ENCODE measurements at places on chromosomes 3 and 15.

GRCh38 chr3:120286465-120286864, 1.4 kb upstream of the GPR156 start:
- no peak for DNase-seq

DNA sequence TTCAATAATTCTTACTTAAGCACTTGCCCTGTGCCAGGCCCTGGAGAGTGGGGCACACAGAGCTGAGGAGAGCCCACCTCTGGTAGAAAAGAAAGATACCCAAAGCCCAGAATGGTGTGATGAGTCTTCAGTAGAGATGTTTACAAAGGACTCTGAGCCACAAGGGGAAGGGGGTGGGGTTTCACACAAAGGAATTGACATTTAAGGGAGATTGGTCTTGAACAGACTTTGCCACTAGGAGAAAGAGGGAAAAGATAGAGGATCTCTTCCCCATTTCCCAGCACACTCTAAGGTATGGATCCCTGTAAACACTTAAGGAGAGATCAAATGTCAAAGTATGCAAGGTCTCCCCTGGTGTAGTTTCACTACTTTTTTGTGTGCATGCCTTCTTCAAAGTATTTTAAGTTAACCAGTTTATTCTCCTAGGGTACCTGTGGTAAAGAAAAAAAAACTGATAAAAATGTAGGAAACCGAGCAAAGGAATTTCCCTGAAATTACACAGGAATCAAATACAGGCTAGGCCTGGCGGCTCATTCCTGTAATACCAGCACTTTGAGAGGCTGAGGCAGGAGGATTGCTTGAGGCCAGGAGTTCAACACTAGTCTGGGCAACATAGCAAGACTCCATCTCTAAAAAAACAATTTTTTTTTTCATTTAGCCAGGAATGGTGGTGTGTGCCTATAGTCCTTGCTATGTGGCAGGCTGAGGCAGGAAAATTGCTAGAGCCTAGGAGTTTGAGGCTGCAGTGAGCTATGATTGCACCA, 117.6 kb upstream of the SKOR1 start:
- no peak for DNase-seq

- DNase-seq: peak; percentile 40
These were observed at the start of gene C3orf80 for GRCh38 chr3:160225176-160226025. Gene C3orf80, plus strand, starts transcription at chr3:160225422. Its CDS starts 214 bp downstream, at chr3:160225636.

DNA sequence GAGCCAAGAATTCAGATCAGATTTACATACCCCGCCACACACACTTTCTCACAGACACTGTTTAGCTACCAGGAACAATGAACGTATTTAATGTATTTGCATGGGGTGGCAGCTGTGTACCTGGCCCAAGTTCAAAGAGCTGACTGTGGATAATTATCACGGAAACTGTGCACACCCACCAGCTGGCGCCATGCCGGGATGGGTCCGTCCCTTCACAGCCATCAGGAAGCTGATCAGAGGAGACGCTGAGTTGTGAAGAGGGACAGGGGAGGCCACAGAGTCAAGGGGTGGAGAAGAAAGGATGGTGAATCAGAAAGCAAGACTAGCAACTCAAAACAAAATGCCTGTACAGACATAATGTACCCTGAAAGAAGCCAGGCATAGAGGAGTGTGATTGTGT, 13.1 kb upstream of the PLA2G4D start:
- DNase-seq: no peak

GRCh38 chr15:26521130-26521529, 251.7 kb downstream of the GABRB3 start:
- no peak for DNase-seq

DNA sequence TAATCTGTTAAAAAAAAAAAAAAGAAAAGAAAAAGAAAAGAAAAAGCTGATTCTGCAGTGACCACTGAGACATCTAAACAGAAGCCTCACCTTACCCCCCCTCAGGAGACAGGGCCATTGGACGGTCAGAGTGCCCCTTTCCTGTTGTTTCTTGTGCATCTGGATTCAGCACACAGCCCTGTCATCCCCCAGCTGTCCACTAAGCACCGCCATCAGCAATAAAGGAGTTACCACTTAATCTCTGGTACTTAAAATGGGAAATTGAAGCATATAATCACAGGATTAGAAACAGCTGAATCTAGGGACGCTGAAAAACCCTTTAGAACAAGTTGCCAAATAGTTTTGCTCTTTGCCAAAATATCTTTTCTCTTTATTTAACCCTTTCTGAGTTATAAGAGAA, 62.5 kb downstream of the TRIM69 start:
- DNase-seq: no peak

- DNase-seq: no peak
These were observed 514.3 kb downstream of the PDCD6IP start for GRCh38 chr3:34312684-34313083.

- no peak for DNase-seq
These were observed 21.0 kb downstream of the SEC61A1 start for GRCh38 chr3:128073185-128073725.

DNA sequence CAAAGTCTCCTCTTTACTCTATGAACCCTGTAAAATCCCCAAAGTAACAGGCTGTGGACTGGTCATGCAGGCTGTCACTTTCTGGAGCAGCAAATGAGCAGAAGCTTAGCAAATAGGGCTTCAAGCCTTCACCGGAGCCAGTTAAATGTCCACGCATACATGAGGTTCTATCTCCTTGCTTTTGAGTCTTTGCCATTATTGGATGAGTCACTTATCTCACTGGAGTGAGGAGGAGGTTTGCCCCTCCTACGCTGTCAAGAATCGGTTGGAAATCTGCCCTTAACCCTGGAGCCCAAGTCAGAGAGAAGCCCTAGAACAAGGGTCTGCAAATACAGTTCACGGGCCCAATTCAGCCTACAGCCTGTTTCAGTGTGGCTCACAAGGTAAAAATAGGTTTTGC, 126.1 kb upstream of the CTNNB1 start:
- DNase-seq: no peak

GRCh38 chr3:377158-377561, 180.6 kb downstream of the CHL1 start:
- DNase-seq: peak; percentile 37

- no peak for DNase-seq
These were observed 66.0 kb downstream of the HMCES start for GRCh38 chr3:129344540-129345220.

GRCh38 chr15:44623178-44623577, 40.3 kb downstream of the SPG11 start:
- DNase-seq: no peak

GRCh38 chr3:125061170-125061569, 5.4 kb upstream of the HEG1 start:
- DNase-seq: peak; percentile 65

DNA sequence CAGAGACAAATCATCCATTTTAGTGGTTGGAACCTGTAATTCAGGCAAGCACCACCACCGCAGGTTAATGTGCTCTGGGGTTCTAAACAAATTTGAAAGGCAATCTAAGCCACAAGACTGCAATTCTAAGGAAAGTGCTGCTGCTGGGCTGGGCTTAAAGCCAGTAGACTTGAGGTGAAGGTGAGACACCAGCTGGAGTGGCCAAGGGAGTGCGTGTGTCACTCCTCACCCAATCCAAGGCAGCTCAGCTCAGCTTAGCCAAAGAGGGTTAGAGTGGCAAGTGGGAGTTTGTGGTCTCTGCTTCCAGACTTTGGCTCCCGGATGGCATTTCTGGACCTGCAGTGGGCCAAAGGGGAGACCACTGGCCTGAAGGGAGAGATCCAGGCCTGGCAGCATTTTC, 1655.6 kb downstream of the SI start:
- no peak for DNase-seq

DNA sequence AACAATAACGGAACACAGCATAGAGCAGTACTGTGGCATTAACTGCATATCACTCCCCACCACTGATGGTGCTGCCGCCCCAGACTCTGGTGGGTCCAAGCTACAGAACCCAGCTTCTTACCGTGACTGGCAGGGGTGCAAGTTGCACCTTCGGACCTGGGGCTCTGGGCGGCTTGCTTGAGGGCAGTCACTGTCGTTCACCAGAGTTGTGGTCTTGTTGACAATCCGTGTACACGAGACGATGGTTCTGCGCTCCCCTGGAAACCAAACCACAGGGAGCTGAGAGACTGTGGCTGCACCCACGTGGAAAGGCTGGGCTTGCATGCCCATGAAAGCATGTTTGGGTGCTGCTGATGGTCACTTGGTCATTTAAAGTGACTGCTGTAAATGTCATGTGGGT, 293.0 kb downstream of the ADAMTS17 start:
- no peak for DNase-seq

DNA sequence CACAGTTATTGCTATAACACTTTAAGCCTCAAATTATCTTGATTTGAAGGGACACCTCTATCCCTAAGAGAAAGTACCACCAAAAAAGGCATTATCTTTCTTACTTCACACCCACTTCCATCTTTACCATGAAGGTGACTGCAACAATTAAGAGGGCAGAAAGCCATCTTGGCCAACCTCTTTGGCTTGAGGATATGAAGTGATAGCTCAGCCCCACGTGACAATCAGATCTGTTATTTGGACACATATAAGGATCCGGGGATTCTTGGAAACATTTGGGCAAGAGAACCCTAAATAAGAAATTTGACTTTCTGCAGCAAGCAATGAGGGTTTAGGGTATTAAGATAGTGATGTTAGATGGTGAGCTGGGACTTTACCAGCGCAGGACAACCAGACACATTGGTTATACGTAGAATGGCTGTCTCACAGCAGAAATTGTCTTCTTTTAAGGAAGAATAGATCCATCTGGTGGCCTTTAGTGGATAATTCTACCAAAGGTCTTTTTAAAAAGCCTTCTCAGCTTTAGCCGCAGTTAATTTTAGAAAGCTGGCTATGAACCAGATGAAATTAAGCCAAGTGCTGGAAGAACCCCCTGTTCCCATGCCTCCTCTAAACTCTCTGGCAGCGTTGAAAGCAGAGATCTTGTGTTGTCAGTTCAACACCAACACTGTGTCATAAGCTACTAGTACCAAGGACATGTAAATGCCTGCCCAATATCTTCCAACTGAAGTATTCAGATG, 12.3 kb downstream of the HCLS1 start:
- no peak for DNase-seq

GRCh38 chr15:91947293-91947679, 93.8 kb downstream of the SLCO3A1 start:
- DNase-seq: no peak

DNA sequence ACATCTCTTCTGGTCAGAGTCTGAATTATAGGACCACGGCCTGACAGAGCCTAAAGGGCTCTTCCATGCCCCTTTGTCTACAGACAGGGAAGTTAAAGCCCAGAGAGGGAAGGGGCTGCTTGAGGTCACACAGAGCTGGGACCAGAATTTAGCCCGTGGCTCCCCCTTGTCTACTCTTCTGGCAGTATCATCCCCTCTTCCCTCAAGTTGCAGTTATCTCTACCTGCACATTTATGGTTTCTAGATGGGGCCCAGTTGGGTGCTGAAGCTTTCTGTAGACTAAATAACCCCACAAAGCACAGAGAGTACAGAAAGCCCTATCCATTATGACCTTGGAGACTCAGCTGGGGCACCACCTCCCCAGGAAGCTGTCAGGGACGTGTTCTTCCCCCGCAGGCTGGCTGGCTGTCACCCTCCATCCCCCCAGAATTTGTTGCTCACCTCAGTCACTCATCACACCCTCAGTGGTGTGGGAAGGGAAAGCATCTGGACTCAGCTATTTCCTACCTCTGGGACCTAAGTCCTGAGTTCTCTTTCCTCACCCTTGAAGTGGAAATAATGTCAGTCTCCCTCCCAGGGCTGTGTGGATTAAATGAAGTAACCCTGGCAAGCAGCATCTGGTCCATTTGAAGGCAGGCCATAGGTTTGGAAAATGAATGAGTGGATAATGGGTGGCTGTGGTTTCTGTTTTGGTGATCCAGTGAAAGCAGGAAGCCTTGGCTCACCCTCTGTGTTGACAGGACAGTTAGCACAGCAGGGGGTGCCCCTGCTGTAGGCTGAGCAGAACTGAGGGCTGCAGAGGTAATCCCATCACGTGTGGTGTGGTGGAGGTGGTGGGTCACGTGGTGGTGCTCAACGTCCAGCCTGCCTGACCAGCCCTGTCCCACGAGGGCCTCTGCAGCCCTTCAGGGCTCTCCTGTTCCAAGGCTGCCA, 16.3 kb downstream of the ACOX2 start:
- no peak for DNase-seq

GRCh38 chr3:166829896-166830295, 550.2 kb downstream of the ZBBX start:
- no peak for DNase-seq

DNA sequence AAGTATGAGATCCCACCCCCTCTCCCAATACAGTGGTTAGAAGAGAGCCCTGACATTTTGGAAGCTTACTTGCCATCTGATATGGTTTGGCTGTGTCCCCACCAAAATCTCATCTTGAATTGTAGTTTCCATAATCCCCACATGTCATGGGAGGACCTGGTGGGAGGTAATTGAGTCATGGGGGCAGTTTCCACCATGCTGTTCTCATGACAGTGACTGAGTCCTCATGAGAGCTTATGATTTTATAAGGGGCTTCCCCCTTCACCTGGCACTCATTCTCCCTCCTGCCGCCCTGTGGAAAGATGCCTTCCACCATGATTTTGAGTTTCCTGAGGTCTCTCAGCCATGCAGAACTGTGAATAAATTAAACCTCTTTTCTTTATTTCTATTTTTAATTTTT, 28.8 kb upstream of the HES1 start:
- no peak for DNase-seq

- DNase-seq: no peak
These were observed 970.6 kb downstream of the DIPK2A start for GRCh38 chr3:144942093-144942837.

DNA sequence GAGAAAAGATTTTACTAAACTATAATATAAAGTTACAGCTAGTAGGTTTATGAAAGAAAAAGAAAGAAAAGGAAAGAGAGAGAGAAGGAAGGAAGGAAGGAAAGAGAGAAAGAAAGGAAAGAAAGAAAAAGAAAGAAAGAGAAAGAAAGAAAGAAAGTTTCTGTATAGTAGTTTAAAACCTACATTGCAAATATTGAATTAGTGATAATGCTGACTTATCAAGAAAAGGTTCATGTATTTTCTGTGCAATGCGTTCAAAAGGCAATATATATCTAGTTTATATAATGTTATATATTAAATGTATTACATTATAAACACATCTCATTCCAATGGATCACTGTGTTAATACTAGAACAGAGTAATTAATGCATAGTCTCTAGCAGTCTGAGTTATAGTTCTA, 648.4 kb downstream of the ZBBX start:
- DNase-seq: no peak

- DNase-seq: no peak
These were observed 54.9 kb downstream of the STARD5 start for GRCh38 chr15:81268881-81269601.

GRCh38 chr3:41518626-41519025, 319.3 kb downstream of the CTNNB1 start:
- DNase-seq: no peak

- DNase-seq: no peak
These were observed 10.7 kb upstream of the RAB43 start for GRCh38 chr3:129132097-129132866.

DNA sequence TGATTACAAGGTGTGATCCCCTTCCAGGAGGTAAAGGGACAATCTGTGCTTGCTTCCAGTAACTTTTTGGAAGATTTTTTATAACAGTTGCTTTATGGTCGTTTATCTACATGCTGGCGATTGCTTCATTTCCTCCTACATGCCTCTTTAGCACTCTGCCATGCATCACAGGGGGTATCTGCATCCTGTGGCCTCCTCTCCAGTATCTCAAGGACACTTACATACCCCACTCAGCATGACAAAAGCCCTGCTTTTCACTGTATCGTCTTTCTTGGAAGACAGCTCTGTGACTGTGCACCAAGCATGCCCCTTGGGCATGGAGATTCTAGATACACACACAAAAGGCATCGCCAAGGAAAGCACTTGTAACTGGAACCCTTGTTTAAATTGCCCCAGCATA, 25.3 kb downstream of the CAPN3 start:
- DNase-seq: no peak
